ENCODE measurements at places on chromosomes 3 and 15.

- DNase-seq, result no peak
These were observed 39.4 kb downstream of the THSD4 start for GRCh38 chr15:71154607-71155200.

DNA sequence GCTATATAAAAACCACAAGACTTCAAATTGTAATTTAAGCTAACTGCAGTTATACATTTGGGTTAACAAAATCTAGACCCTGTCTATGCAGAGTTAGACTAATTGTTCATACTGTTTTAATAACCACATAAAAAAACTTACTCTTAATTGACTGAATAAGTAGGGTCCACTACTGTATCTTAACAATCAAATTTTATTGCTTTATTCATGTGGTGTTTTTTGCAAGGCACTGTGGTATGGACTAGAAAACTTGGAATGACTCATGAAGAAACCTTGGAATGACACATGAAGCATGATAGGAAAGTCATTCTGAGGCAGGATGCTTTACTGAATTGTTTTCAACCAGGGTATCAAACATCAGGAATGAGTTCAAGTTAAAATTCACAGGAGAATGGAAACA, 2.3 kb downstream of the SERP1 start:
- DNase-seq, result no peak

DNA sequence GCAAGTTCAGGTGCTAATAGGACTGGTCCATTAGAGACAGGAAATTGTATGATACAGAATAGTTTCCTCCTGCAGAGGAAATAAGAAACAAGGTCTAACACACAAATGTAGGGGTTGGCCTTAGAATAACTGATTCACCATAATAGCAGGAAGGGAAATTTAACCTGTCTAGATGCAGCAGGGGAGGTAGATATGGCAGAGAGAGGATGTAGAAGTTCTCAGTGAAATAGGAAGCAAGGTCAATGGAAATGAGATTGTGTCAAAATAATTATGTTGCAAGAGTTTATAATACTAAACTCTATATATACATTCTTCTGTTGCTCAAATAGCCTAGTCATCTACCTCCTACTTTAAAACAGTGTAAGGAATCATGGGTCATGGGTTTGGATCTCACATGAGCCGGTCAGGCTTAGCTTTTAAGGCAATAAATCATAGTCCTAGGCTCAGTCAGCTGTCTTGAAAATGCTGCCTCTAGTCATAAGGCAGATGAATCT, 17.0 kb downstream of the BCL2A1 start:
- no peak for DNase-seq

GRCh38 chr15:76791511-76791910, 113.6 kb downstream of the SCAPER start:
- no peak for DNase-seq

DNA sequence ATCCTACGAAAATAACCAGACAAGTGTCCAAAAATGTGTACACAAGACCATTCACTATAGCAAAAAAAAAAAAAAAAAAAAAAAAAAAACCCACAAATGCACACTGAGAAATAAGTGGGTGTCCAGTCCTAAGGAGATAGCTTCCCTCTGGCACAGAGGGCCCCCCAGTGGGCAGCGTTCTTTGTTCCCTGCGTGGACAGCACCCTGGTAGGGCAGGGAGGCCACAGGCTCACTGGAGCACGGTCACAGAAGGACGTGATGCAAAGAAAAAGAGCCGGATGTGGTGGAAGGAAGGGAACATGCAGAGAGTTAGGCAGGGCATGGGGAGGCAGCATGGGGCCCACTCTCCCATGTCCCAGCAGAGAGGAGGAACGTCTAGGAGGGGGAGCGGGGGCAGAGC, 210.7 kb upstream of the NSMCE3 start:
- no peak for DNase-seq

All from NCI-H1048 (cell line).